ENCODE measurements at places on chromosomes 7 and 10.

- no peak for DNase-seq
These were observed 240.7 kb downstream of the ANK3 start for GRCh38 chr10:60149003-60149402.

DNA sequence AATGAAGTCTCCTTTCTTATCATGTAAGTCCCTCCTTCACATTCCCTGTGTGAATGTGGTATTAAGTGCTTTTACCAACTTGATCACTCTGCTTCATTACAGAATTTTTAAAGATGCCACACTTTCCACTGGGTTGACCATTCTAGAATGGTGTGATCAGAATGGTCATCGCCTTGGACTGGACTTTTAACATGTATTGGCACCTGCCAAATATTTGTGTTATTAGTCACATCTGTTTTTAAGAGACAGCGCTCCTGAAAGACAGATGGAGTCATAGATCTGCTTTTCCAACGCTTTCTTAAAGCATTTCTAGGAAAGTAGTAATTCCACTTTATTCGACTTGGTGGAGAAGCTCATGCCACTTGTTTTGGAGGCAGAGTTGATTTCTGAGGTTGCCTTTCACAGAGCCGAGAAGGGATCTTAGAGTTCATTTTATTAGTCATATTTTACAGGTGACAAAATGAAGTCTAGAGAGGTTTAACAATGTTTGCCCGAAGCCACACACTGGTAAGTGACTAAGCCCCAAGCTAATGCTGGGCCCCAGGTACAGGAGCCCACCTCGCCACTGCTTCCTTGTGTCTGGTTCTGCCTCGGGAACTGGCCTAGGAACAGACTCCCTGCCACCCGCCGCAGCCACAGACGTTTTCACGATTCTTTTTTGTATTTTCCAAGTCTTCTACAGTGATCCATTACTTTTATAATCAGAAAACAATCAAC lies 10.4 kb upstream of the BAMBI start:
- DNase-seq = no peak

GRCh38 chr10:95504246-95504691 lies 56.9 kb downstream of the SORBS1 start:
- DNase-seq = no peak

DNA sequence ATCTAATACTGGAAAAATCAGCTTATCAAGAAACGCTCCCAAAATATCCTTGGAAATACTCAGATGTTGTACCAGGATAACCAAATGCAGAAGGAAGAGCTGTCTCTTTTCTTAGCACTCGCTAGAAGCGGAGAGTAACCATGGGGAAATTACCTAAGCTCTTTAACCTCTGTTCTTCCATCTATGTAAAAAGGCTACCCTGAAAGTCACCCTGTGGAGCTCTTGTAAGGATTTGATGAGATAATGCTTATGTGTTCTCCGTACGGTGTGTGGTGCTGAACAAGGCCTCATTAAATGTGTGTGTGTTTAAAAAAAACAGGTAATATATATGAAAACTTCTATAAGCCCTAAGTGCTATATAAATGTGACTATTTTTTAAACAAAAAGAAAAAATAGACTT lies 38.2 kb upstream of the MYO3A start:
- DNase-seq = no peak

- DNase-seq = no peak
These were observed 112.8 kb upstream of the RAB18 start for GRCh38 chr10:27391325-27391724.

DNA sequence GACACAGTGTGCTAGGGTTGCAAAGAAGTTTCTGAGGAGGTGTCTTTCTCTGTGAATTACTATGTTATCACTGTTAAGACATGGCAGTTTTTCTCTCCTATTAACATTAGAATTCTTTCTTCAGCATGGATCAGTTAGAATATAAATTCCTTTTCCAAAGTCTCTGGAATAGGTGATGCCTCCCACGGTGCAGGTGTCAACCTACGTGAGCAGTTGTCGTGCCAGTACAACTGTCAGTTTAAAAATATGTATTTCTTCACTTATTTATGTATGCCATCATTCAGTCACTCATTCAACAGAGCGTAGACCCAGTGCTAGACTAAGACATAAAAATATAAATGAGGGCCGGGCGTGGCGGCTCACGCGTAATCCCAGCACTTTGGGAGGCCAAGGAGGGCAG lies 83.5 kb downstream of the TACC2 start:
- DNase-seq = no peak

GRCh38 chr10:93259126-93259525 lies 185.4 kb downstream of the CYP26A1 start:
- DNase-seq = no peak

- no peak for DNase-seq
These were observed 3.9 kb downstream of the UFSP1 start for GRCh38 chr7:100885440-100886141.

DNA sequence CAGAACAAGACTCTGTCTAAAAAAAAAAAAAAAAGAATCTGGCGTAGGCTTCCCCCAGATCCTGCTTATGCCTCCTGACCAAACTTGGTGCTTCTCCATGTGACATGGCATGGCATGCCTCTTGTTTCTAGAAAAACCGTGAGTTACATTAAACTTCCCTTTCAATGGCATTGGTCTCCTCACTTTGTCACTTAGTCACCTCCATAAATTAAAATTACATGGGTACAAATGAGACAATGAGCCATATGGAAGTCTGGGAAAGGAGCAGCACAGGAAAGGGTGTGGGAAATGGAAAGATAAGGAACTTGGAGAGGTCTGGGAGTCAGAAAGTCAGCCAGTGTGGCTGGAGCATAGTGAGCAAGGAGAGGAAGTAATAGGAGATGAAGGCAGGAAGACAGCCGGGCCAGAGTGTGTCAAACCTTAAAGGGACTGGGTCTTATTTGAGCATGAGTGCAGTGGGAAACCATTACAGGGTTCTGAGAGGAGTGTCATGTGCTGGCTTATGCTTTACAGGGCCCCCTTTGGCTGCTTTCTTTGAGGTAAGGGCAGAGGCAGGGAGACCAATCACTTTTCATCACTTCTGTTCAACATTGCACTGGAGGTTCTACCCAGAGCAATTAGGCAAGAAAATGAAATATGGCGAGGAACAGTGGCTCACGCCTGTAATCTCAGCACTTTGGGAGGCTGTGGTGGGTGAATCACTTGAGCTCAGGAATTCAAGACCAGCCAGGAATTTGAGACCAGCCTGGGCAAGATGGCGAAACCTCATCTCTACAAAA lies 21.3 kb upstream of the ZMIZ2 start:
- no peak for DNase-seq

DNA sequence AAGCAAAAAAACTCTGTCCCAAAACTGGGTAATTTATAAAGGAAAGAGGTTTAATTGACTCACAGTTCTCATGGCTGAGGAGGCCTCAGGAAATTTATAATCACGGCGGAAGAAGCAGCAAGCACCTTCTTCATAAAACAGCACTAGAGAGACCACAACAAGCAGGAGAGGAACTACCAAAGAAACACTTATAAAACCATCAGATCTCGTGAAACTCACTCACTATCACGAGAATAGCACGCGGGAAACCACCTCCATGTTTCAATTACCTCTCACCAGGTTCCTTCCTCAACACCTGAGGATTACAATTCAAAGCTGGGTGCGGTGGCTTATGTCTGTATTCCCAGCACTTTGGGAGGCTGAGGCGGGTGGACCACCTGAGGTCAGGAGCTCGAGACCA lies 48.5 kb downstream of the PDIA4 start:
- DNase-seq = no peak

GRCh38 chr10:35898716-35899440 lies 256.8 kb upstream of the FZD8 start:
- DNase-seq = no peak

GRCh38 chr10:84256510-84257342 lies 11.9 kb downstream of the RGR start:
- peak; percentile 15 for DNase-seq

DNA sequence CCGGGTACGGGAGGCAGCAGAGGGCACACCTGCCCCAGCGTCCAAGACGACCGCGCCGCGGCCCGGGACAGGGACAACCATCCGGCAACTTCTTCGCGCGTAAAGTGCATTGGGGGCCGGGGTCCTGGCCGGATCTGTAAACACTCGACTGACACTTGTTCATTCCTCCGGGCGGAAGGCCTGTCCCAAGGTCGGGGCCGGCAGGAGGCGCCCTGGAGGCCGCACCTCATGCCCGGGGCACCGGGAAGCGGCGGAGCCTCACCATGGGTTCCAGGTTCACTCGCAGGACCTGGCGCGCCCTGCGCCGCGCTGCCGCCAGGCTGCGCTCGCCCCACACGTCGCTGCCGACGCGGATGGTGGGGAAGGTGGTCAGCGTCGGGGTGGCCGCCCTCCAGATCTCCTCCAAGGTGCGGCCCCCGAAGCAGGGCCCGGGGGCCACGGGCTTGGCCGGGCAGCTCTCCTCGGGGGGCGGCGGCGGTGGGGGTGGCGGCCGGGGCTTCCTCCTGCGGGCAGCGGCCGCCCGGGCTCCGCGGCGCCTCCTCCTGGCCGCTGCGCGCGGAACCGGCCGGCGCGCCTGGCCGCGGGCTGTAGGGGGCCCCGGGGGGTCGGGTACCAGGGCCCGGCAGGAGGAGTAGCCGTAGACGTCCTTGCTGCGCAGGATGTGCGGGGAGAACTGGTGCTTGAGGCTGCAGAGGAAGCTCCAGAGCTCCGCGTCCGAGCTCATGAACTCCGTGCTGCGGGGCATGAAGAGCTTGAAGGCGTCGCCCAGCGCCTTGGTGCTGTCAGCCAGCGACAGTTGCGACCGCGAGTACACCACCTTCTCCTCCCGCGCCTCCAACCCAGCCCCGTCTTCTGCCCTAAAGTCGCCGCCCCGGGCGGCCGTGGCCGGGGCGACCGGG lies 746 bp downstream of the CCDC71L start:
- DNase-seq = peak; percentile 83

DNA sequence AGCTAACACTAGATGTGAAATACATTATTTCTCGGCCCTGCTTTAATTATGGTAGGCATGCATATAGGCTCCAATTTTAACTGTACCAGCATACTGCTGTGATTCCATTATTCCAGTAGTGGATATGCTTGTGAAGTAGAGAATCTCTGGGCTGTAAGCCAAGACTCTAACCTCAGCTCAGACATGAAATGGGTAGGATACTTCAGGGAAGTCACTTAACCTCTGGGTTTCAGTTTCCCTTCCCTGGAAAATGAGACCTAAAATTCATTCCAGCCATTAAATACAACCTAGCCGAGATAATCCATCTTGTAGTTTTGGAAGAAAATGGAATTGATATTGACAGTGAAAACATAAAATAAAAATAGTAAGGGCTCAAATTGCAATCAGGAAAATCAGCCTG lies 59.6 kb upstream of the TRIL start:
- no peak for DNase-seq

DNA sequence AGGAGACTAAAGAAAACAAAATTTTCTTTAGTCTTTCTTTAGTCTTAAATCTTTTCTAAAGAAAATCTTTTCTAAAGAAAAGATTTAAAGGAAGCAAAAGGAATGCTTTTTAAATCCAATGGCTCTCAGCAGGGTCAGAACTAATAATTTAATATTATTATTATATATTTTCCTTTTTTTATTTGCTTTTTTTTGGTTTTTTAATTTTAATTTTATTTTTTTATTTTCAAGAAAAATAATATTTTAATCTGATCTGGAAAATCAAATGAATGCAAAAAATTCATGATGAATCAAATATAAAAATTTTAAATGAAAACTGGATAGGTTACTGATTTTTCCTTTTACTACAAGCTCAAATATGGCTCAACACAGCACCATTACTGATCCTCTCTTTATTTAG lies 70.7 kb upstream of the HECW1 start:
- no peak for DNase-seq

DNA sequence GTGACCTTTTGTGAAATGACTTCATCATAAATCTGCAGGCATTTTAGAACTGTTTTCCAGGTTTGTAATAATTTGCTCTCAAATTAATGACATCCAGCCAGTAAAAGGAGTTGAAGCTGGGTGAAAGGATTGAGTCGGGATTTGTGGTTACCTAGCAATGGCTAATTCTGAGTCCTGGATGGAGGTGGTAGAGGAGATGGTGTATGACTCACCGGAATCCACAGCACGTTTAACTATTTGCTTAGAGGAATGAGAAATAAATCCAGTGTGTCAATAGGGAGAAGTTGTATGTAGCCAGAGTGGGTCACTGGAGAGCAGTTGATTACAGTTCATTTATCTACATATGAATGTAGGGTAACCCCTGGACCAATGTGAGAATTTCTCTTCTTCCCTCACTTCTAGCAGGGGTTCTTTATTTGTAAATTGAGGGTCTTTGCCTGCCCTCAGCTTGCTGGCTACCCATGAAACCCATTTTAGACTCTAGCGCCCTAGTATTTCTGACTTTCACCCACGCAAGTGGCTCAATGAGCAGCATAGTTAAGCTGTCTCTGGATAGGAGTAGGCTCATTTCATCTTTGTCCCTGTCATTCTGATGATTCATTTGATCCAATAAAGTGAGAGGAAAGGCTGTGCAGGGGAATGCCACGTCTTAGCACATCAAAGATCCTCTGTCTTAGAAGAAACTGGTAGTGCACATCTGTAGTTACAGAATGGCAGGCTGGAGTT lies 547.8 kb downstream of the SORCS3 start:
- peak; percentile 5 for DNase-seq

All from Caco-2 (cell line).